ENCODE measurements at places on chromosomes 5 and 9.

DNA sequence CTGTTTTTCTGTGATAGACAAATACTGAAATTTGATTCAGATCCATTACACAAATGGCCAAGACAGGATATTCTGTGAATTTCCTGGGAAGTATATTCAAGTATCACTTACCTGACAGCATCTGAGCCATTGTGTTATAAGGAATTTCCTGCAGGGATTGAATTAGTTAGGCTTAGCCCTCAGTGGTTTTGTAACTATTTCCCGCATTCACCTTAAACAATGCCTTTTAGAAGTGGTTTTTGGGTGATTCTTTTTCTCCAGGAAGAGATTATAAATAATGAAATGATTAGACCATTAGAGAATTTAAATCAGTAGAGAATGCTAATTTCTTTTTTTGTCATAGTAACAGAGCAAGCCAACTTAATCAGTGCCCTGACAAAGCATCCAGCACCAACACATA, 30.6 kb downstream of the ITGA1 start:
- DNase-seq, result no peak

GRCh38 chr5:113106821-113107220, 130.2 kb downstream of the DCP2 start:
- DNase-seq, result no peak

DNA sequence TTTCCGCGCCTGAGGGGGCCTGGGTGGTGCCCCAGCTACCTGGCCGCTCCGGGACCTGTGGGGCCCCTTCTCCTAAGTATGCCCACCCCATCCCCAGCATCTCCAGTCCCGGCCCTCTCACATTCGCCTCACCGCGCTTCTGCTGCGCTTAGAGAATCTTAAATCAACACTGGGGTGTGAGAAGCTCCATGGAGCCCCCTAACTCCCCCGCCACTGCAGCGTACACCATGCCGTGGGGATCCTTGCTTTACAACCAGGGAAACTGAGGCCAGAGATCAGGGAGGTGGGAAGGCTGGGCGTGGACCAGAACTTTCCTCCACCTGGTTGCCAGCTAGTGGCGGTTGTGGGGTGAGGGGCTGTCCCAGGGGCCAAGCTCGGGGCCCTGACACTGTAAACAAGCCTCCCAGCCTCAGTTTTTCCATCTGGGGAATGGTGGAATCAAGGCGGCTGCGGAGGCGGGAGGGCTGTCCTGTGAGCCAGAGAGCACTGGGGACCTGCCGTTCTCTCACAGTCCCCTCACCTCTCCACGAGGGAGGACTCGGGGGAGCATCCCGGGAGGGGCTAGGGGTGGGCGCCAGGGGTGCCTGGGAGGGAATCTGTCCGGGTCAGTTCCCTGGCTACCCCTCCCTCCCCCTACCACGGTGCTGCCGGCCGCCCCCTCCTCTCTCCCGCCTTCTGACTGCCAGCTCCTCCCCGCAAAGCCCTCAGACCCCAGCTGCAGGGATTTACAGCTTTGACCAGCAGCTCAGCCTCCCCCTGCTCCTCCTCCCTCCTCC, 161.2 kb downstream of the C9orf50 start:
- no peak for DNase-seq

- no peak for DNase-seq
Measured at GRCh38 chr9:38390851-38391250, 1.7 kb upstream of the ALDH1B1 start.

DNA sequence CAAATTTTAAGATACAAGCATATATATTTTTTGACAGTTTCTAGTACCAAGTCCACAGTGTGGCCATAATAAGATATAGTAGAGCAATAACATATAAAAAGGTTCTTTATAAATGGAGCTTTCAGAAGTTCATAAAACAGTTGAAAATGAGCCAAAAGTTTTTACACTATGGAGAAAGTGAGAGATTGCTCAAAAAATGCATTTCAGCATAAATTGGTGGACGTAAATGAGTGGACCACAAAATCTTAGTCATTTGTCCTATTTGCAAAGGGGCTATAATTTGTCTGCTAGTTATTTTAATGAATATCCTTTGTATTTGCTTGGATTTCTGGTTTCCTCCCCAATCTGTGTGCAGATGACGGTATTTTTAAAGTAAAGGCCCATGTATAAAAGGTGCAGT, 159.4 kb upstream of the DAP start:
- DNase-seq, result no peak

GRCh38 chr5:89972901-89973300, 436.7 kb downstream of the CETN3 start:
- DNase-seq, result no peak

GRCh38 chr9:109192732-109193361, 25.8 kb upstream of the FRRS1L start:
- DNase-seq, result no peak

GRCh38 chr9:3447788-3448187, 78.0 kb downstream of the RFX3 start:
- no peak for DNase-seq

DNA sequence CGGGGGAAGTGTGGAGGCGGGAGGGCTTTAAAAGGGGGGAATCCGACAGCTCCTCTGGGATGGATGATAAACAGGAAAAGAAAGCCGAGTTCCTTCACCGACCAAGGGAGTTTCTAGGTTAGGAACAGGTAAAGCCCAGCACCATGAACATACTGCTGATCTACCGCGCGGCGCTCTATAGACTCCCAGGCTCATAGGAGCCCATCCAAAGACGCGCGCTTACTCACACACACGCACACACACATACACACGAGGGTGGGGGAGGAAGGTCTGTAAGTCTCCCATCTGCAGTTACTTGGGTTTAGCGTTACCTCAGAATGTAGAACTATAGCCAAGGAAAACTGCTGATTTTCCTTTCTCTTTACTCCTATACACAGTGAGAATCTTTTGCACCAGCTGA, 2.6 kb upstream of the GABRB2 start:
- no peak for DNase-seq

- DNase-seq, result no peak
Measured at GRCh38 chr5:124960266-124960665, 213.8 kb upstream of the ZNF608 start.

DNA sequence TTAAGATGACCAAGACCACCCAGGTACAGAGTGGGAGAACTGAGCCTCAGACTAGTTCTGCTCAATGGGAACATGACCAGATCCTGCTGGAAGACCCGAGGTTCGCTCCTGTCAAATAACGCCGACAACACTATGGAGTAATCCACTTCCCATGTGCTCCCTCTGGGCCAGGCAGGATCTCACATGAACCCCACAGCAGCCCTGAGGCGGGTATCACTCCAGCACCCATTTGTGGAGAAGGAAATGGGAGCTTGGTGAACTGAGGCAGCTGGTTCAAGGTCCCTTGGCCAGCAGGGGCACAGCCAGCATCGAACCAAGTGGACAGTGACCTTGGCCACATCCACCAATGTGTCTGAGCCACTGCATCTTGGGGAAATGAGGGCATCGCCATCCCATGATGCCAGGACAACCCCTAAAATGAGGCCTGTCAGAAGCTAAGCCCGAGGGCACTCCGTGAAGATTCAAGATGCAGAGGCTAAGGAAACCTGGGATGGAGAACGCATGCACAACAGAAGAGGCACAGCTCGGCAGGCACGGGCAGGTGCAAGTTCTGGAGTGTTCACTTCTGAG, 8.5 kb downstream of the ANKS6 start:
- no peak for DNase-seq

DNA sequence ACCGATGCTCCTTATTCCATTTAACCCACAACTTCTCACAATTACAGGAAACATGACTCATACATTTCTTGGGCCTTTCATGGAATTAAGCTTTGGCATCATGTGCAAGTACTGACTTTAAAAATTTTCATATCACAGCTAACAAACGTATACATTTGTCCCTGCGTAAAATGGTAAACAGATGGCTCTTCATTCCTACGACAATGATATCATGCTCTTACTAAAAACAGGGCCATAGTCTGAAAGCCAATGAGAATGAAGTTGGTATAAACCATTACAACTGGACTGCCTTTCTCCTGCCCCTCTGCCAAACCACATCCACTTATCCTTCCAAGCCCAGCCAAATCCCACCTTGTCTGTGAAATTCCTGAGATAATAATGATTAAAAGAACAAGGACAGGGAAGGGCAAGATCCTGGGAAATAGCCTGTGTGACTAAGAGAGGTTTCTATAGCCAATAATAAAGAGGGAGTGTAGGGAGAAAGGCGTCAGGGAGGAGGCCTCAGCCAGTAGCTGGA, 44.9 kb upstream of the ZNF366 start:
- DNase-seq, result no peak

GRCh38 chr5:150515446-150515845, 7.5 kb downstream of the NDST1 start:
- DNase-seq, result no peak

DNA sequence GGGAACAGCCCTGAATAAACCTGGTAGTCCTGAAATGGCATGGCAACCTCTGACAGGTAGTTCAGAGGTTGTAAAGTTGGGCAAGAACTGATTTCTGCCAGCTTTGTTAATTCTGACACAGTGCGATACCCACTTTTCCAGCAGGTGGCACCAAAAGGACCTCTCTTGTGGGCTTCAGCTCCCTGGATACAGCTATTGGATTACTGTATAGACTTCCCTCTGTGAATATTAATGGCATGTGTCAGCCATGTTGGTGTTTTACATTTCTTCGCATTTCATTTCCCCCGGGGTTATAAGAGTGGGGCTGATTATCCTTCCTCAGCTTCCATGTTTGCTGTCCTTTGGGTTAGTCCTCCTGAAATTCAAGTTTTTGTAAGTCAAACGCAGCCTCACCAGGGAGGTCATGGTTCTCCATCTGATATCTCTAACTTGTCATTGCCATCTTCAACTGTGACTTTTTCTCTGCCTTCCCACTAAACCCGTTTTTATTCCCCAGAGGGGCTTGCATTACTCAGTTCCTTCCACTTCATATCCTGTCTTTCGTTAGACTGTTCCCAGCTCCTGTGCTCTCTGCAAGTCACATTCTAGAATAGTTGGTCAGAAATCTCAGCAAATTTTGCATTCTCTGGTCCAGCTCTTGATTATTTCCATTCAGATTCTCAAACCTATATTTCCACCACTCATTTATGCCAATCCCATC, 135.6 kb downstream of the LIFR start:
- DNase-seq, result no peak

- DNase-seq, result no peak
Measured at GRCh38 chr9:124020520-124021384, 9.2 kb downstream of the LHX2 start.

GRCh38 chr9:133347515-133347984, 381 bp downstream of the MED22 start:
- DNase-seq, result no peak

- DNase-seq, result no peak
Measured at GRCh38 chr9:20044686-20045085, 255.8 kb upstream of the SLC24A2 start.

- no peak for DNase-seq
Measured at GRCh38 chr9:3018691-3019230, 174.9 kb upstream of the PUM3 start.

DNA sequence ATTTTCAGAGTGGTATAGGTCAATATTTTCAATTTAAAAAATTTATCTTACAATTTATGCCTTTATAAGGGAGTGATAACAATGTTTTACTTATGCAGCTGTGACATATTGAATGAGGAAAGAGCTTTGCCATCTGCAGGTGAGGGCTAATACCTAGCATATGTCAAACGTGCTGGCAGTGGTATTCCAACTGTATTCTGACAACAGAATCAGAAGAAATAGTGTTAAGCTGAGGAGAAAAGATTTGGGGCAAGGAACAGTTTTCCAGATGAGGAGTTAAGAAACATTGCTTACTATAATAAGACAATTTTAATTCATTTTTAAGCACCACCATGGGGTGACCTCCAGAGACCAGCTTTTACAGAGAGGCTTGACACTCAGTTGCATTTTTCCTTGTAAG, 267.8 kb upstream of the ZNF608 start:
- no peak for DNase-seq

DNA sequence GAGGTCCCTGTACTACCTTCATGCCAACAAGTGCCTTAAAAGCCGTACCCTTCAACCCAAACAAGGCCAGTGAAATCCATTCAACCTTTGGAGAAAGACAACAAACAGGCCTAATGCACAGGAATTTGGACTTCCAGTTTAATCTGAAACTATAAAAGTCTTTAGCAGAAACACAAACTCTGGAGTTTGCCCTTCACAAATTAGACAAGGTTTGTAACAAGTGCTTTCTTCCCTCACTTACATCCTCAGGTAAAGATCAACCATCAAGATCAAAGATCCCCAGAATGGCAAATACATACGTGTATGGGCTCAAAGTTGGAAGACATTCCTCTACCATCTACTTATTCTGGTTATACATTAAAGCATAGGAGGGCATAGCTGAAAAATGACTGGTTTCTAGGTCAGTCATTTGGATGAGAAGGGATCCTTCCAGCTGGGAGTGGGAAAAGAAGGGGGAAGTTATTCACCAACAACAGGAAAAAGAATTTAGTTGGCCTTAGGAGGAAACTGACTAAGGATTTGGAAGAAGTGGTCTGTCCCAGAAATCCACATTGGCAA, 2.0 kb downstream of the DAB2 start:
- DNase-seq, result no peak

- DNase-seq, result no peak
Measured at GRCh38 chr5:142313275-142313674, 11.5 kb downstream of the SPRY4 start.
